Prostate gland (tissue), 2 donors: ENCODE measurements at places on chromosomes 12 and 14. TPM values are rescaled to one million over a fixed set of nuclear protein-coding genes. Genes with fewer than 3 reads are reported as not detected.

The TMEM106C gene
- total RNA-seq, result 91.1 TPM

DNA sequence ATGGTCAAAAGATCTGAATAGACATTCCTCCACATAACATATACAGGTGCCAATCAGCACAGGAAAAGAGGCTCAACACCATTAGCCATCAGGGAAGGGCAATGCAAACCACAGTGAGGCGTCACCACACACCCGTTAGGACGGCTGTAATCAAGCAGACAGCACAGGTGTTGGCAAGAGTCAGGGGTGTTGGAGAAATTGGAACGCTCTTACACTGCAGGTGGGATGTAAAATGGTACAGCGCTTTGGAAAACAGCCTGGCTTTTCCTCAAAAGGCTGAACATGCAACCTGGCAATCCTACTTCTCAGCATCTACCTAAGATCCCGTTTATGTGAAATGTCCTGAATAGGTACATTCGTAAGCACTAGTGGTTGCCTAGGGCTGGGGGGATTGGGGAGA is 21.5 kb upstream of the MMP17 start:
- H3K4me1 ChIP-seq, result no peaks in the 10 kb centered on the region
- H3K27ac ChIP-seq, result no peak overlapping the region
- DNase-seq, result no peak
- H3K36me3 ChIP-seq, result no peaks in the 10 kb centered on the region
- no peaks in the 10 kb centered on the region for H3K27me3 ChIP-seq

GRCh38 chr12:5123921-5124320 is 80.2 kb downstream of the KCNA5 start:
- H3K36me3 ChIP-seq, result no peaks in the 10 kb centered on the region
- no peak overlapping the region for H3K4me3 ChIP-seq
- no peak overlapping the region for H3K27ac ChIP-seq
- no peak for DNase-seq
- no peaks in the 10 kb centered on the region for H3K4me1 ChIP-seq

The ITPK1 gene
- total RNA-seq, result 77.1 TPM

GRCh38 chr12:96770219-96771102 is 136.6 kb upstream of the NEDD1 start:
- H3K4me1 ChIP-seq, result no peaks in the 10 kb centered on the region
- H3K4me3 ChIP-seq, result no peak overlapping the region
- H3K27ac ChIP-seq, result no peak overlapping the region

The CCDC196 gene
- 2.6 TPM for total RNA-seq

- H3K4me1 ChIP-seq, result no peaks in the 10 kb centered on the region
- H3K4me3 ChIP-seq, result no peak overlapping the region
- no peak for DNase-seq
- H3K27me3 ChIP-seq, result no peaks in the 10 kb centered on the region
- no peak overlapping the region for H3K27ac ChIP-seq
These were observed 67.8 kb upstream of the EGLN3 start for GRCh38 chr14:34018564-34019244.
